ENCODE measurements at places on chromosomes 7 and 10.

- DNase-seq, result peak; percentile 5
These were observed 70.8 kb upstream of the UCN3 start for GRCh38 chr10:5293691-5294550.

- DNase-seq, result peak; percentile 77
These were observed 33.5 kb upstream of the AUTS2 start for GRCh38 chr7:69564454-69565417.

- no peak for DNase-seq
These were observed 721.5 kb downstream of the GRID1 start for GRCh38 chr10:85645053-85645452.

DNA sequence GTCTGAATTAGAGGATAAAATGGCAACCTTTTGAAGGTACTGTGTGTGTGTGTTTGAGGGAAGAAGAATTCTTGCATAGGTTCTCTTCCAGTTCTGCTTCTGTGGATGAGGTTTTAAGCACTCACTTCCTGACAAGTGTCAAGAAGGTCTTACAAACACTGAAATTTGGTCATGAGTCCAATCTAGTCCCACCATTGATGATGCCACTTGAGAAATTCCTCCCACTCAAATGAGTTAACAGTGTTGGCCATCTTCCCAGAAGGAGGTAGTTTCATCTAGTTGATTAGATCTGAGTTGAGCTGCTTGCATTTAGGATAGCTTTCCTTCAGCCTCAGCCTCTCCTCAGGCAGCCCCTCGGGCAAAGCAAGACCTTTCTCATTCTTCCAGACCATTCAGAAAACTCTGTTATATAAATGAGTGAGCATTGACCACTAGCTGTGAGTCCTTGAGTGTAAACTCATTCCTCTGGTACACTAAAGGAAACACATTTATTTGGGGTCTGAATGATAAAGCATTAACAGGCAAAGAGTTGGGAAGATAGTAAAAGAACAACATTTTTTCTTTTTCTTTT, 189.5 kb downstream of the TRIL start:
- DNase-seq, result no peak

DNA sequence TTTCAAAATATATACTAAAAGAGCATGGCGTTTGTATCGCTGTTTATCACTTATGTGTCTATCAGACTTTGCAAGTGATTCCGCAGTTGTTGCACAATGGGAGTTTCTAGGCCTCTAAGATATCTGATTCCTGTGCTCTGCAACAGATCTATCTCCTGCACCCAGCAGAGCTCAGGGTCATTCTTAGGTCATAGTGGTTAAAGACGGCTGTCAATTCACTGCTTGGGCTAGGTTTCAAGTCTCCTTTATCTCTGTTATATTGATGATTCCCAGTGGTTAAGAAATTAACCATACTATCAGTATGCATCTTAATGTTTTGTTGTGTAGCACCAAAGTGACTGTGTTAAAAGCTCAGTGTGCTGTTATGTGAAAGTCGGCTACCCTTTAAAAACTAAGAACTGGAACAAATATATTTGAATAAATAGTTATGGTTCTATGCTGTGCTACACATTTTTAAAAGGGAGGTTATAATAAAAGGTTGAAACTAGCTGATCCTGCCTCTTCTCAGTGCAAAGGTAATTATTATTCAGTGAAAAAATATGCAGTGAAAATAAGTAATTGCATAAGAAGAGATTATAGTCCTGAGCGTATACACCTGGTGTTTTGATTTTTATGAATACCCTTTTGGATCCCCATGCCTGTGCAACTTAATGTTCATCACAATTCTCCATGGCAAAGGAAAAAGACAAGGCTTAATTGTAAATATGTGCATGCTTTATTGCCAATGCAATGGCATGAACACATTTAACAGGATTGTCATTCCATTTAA, 24.0 kb downstream of the HOXA1 start:
- peak; percentile 8 for DNase-seq

DNA sequence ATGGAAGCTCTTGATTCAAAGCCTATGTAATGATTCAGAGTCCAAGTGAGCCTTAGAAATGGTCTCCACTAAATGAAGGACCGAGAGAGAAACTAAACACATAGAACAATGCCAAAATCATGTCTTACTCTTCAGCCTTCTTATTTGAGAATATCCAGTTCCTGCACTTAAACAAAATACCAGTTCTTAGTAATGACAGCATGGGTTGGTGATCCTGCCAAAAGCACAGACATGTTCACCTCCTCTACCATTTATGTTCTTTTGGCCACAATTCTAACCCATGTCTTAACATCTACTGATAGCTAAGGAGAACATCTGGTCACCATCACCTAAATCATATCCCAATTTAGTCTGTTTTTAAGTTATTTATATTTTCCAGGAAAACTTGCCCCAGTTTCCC, 239.6 kb upstream of the PTN start:
- no peak for DNase-seq

GRCh38 chr7:39421661-39422060, 144.5 kb upstream of the YAE1 start:
- DNase-seq, result no peak

DNA sequence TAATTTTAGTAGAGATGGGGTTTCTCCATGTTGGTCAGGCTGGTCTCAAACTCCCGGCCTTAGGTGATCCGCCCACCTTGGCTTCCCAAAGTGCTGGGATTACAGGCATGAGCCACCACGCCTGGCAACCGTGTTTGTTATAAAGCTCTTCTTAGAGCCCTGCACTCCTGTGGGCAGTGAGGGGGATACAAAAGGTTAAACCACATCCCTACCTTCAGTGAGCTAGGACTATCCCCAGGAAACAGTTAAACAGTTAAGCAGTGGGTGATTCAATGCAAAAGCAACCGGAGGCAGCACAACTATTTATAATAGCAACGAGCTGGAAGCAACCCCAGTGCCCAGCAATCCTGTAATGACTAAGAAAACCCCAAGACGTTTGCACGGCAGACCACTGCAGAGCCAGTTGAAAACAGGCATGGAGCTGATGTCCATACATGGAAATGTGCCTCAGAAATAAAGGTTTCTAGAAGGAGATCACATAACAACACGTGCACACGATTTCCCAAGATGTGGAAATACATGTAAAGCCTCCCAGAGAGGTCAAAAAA, 107.2 kb upstream of the LYZL2 start:
- no peak for DNase-seq

DNA sequence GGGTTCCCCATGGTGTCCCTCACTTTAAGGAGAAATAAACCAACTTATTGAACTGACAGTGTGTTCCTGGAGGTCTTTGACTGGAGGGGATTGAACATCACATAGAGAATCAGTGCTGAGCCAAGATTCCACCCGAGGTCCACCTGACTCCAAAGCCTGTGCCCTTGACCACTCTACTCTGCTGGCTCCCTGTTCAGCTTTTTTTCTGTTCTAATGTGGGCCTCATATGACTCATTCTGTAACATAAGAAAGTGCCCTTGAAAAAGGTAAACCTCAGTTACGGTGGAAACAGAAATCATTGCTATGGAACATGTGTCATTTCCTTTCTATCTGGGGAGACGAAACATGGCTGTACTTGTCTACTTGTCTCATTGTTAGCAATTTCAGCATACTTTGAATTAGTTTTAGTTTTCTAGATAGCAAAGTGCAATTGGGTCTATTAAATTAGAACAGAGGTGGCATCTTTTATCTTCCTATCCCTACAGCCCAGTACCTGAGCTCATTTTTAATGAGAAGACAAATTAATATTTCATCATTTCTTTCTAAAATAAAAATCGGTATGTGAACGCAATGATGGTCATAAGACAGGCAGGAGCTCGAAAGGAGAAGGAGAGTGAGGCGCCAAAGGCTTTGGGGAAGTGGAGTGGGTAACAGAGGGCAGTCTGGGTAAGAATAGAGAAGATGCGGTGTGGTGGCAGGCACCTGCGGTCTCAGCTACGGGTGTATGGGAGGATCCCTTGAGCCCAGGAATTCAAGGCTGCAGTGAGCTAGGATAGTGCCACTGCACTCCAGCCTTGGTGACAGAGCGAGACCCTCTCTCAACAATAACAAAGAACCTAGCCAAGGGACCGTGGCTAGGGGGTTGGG, 1.5 kb downstream of the GSDME start:
- no peak for DNase-seq

DNA sequence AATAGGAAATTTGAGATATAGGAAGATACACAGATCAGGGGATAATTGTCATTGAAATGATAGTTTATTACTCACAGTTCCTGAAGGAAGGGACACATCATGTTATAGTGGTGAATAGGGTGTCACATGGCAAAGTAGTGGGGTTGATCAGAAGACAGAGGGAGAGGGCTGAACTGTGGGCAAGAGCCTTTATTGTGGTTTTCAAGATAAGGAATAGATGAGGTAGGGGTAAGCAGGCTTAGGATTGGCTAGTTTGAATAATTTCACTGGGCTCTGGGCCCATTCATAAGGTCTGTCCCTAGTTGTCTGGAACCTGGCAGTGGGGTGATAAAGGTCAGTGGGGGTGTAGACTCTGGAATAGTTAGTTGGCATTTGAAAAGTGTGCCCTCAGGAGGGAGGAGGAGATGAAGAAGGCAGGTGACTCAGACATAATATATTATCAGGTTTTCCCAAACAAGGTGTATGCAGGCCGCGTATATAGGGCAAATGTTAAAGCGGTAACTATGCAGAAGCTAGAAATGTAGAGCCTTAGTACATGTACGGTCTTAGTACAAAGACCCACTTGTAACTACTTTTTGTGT, 18.5 kb downstream of the FGL2 start:
- DNase-seq, result no peak

- DNase-seq, result no peak
These were observed 45.0 kb downstream of the PANK1 start for GRCh38 chr10:89600041-89600440.

GRCh38 chr10:80900661-80901060, 363.0 kb downstream of the SH2D4B start:
- DNase-seq, result no peak

DNA sequence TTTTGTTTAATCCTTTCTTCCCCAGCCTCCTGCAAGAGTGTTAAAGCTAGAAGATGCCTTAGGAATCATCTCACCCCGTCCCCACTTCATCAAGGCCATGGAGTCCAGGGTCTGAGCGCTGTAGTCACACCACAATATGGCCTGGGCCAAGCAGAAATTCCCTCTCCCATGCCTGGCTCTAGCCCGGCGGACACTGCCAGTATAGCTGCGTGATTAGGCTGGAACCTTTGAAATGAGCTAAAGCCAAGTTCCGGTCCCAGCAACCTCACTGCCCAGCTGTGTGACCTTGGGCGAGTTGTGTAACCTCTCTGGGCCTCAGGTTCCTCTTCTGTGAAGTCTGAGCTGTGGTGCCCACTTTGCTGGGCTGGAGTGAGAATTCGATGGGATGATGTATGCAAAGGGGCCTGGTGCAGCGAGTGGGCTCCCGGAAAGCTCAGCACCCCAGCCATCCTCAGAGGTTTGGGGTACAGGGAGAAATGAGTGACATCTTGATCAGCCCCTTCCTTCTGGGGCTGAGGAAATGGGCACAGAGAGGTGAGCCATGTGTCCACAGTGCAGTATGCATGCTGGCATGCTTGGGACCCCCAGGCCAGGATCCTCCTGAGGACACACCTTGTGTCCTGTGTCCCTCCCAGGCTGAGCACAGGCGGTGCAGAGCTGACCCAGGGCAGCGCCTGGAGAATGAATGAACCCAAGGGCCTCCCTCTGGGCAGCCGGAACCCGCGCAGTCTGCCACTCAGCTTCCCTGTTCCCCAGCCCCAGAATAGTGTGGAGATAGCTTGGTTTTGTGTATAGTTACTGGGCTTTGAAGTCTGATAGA, 118.6 kb downstream of the ZMIZ1 start:
- no peak for DNase-seq

DNA sequence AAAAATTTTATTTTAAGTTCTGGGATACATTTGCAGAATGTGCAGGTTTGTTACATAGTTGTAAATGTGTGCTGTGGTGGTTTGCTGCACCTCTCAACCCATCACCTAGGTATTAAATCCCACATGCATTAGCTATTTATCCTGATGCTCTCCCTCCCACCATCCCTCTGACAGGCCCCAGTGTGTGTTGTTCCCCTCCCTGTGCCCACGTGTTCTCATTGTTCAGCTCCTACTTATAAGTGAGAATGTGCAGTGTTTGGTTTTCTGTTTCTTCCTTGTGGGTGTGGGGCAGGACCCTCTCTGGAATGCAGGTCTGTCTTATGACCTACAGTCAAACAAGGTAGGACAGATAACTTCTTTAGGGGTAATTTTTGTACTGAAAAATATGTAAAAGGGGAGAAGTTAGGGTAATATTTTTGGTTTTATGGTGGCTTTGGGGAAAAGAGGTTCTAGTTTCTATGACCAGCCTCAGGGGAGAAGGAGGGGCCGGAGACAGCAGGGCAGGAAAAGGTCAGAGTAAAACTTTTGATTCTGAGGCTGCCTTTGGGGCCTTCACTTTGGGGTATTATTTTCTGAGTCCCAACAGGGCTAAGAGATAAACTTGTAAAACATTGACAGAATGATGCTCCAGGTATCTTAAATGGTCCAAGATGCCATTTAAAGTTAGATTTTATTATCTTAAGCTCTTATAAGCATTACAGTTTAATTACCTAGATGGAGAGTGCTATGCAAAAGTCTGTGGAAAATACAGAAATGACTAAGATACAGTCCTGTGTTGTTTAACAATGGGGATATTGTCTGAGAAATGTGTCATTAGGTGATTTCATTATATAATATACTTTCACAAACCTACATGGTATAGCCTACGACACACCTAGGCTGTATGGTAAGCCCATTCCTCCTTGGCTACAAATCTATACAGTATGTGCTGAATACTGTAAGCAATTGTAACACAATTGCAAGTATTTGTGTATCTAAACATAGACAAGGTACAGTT, 354.8 kb downstream of the ABCA13 start:
- no peak for DNase-seq

- no peak for DNase-seq
These were observed 37.6 kb downstream of the VWA2 start for GRCh38 chr10:114276671-114277070.

DNA sequence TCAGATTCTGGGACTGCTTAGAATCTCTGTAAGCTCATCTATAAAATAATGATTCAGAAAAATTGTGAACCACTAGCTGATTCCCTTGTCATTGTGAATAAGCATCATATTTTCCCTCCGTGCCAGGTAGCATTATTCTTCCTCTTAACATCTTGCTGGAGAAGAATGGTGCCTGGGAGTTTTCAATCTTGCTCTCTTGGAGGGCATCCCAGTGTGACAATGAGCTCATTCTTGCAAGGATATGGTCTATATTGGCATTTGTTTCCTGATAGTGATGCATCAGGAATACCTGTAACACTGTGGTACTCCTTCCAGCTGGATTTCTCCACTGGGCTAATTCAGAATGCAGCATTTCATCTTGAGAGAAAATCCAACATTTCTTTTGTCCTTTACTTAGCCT, 126.4 kb upstream of the ITGB1 start:
- no peak for DNase-seq

DNA sequence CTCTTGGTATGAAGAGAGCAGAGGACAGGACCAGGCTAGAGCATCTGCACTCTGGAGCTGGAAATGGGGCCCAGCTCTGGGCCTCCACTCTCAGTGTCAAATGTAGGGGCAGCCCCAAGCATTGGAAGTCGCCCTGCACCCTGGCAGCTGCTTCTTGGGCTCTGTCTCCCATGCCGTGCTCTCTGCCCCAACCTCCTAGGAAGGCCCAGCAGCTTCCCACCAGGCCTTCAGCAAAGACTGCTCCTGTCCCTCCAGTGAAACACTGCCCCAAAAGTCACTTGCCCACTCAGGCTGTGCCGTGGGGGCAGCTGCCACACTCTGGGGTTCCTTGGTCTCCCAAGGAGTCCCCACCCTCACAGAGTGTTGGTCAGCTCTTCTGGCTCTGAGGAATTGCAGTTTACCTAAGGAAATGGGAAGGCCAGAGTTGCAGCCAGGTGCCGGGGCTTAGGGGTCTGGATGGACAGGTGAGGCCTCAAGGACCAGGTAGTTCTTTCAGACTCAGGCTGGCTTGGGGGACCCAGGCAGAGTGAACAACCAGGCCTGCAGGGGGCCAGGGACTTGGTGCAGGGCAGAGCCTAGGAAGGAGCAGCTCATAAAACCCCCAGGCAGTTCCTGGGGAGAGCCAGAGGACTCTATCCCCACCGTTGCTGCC, 9.4 kb upstream of the OPN4 start:
- DNase-seq, result no peak
